Choroid plexus epithelial cell (primary cell): ENCODE measurements at places on chromosomes 13 and 19.
A peak's percentile ranks its signal among the peaks of the same experiment; 100 is the strongest.

DNA sequence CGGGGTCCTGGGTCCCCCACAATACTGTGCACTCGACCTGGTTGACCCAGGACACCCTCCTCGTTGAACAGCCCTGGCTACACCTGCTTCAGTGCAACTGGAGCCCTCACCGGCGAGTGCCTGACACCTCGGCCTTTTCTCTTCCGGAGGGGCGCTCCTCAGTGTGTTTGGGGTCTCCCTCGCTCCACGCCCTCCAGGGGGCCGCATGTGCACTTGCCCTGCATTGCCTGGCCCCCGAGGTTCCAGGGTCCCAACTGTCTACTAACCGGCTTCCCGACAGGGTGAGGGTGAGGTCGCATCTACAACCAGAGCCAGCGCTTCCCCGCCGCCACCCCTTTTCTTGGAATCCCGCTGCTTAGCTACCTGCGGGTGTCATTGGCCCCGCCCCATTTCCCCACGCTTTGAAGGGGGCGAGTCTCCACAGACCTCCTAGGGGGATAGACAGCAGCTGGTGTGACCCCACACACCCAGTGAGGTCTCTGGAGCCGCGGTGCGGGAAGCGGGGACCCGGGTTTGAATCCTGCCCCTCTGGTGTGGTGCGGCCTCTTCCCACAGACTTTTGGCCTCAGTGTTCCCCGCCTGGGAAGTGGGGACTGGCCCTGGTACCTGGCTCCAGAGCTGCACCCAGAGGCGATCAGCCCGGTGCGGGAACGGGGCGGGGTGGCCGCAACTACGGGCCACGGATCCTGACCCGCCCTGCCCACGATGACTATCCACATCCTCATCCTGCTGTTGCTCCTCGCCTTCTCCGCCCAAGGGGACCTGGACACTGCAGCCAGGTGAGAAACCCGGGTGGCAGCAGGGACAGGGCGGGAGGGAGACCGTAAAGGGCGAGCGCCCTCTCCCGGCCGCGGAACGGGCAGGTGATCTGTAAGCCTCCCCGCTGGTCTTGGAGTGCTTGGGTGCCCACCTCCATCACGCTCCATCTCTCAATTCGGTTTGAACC, at the start of gene ADM5:
Gene ADM5 (plus strand): TSS at position 462 of the 946 bp plus-strand sequence. CDS start 244 bp downstream, at position 706.
- no peak for DNase-seq

- DNase-seq = no peak
Measured at GRCh38 chr19:41112728-41113290, 1.4 kb upstream of the CYP2F1 start.

DNA sequence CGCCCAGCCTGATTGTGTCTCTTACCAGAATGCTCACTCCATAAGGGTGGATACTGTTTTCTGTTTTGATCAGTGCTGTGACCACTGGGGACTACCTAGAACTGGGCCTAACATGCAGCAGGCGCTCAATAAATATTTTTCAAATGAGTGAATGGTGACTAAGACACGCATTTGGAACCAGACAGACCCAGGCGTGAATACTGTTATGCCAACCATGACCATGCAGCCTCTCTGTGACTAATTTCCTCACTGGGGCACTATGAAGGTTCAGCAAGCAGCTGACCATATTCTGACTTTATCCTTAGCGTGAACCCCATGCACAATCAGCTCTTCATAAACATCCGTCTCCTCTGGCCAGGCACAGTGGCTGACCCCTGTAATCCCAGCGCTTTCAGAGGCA, 13.0 kb upstream of the SPC24 start:
- DNase-seq = peak; percentile 86

GRCh38 chr19:39919976-39920375, 14.5 kb downstream of the FCGBP start:
- no peak for DNase-seq

- DNase-seq = peak; percentile 75
Measured at GRCh38 chr19:19342086-19343015, 21.7 kb downstream of the MAU2 start.

- DNase-seq = no peak
Measured at GRCh38 chr19:44723299-44723951, 24.5 kb downstream of the CEACAM16 start.

- DNase-seq = no peak
Measured at GRCh38 chr19:6057651-6058517, 52.4 kb downstream of the RFX2 start.

- DNase-seq = no peak
Measured at GRCh38 chr19:38494379-38494778, 60.9 kb downstream of the RYR1 start.

GRCh38 chr19:4866595-4867424, 657 bp downstream of the PLIN3 start:
- peak; percentile 47 for DNase-seq

- peak; percentile 67 for DNase-seq
Measured at GRCh38 chr19:37931881-37932655, 25.1 kb downstream of the SIPA1L3 start.

DNA sequence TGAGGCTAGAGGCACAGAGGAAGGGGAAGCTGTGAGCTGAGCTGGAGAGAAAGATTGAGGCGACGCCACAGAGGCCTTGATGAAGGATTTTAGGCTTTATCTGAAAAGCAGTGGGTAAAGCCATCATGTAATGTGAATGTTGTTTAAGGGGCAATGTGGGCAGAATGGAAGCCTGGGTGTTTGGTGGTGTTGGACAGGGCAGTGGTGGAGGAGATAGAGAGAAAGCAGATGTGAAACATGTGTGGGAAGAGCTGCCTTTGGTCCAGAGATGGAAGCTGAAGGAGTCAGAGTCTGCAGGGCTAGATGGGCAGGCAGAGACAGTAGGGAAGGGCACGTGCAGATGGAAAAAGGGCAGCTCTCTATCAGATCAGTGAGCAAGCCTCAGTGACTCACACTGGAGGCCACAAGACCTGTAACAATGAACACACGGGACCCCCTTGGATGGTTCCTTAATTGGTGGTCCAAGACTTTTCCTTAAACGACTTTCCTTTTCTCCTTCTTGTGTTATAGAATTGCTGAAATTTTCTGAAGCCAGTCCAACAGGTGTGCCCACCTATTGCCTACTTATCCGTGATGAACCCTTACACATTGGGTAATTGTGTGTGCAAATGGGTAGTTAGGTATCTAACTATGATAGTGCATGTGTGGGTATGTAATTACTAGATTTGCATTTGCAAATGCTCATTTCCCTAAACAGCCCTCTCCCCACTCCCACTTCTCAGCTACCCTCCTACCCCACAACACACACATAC, 21.7 kb downstream of the ZNF536 start:
- DNase-seq = no peak

GRCh38 chr19:45528744-45529419, 21.6 kb downstream of the VASP start:
- DNase-seq = peak; percentile 51

DNA sequence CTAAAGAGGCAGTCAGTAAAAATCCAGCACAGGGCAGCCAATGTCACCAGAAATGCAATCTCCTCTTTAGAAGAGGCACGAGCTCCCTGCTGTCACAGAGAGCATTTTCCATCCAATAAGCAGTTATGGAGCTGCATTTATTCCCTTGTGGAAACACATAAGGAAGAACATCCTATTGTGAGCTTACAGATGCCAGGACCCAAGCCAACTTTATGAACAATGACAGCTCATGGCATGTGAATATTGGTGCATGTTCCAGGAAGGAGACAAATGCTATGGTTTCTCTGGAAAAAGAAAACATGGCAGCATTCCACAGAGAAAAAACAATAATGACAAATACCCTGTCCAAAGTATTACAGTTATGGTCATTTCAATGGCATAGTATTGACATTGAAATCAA, 955.6 kb downstream of the UQCRFS1 start:
- DNase-seq = no peak

DNA sequence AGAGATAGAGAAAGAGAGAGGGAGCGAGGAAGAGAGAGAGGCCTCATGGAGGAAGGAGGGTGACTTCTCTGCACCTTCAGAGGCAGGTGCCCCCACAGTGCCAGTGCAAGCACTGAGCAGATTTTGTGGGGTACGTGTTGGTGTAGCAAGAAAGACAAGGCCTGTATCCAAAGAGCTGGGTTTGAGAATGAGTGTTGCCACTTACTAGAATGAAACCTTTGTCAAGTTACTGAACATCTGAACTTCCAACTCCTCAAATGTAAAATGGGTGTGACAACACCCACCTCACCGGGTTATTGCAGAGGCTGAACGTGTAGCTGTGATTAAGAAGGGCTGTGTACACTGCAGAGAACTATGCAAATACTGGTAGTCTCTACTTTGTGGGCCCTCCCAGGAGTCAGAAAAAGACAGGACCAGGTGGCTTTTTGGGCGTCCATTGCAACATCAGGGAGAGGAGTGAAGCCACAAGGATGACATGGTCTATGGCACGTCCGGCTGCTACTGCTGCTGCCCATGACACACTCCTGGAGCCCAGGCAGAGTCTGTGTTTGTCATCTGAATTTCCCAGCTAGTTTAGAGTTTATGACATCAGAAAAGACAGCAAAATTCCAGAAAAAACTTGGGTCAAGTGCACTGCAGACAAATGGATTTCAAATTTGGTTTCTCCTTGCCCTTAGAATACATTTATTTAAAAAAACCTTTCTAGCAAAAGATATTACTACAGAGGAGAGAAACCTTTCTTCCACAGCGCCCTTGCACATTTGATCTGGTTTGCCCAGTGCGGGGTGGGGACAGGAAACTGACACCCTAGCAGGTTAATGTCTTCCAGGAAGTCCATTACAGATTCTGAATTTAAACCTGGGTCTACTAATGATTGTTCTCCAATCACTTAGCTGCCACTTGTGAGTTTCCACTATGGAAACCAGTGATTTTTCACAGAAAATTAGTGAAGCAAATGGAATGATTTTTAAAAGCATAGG, 54.0 kb upstream of the ATP12A start:
- DNase-seq = no peak

DNA sequence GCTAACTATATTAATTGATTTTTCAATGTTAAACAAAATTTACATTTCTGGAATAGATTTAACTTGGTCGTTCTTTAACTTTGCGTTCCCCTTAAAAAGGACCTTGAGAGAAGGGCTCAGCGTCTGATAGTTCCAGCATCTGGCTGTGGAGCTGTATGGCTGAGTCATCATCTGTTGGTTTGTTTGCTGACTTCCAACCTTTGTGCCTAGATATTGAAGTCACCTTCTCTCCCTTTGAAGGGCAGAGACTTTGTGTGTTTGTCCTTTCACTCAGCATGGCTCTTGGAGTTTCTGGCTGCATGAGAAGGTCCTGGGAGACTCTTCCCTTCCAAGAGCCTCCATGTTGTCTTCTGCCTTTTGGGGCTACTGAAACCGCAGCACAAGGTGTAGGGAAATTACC, 16.6 kb upstream of the IRS2 start:
- DNase-seq = no peak

DNA sequence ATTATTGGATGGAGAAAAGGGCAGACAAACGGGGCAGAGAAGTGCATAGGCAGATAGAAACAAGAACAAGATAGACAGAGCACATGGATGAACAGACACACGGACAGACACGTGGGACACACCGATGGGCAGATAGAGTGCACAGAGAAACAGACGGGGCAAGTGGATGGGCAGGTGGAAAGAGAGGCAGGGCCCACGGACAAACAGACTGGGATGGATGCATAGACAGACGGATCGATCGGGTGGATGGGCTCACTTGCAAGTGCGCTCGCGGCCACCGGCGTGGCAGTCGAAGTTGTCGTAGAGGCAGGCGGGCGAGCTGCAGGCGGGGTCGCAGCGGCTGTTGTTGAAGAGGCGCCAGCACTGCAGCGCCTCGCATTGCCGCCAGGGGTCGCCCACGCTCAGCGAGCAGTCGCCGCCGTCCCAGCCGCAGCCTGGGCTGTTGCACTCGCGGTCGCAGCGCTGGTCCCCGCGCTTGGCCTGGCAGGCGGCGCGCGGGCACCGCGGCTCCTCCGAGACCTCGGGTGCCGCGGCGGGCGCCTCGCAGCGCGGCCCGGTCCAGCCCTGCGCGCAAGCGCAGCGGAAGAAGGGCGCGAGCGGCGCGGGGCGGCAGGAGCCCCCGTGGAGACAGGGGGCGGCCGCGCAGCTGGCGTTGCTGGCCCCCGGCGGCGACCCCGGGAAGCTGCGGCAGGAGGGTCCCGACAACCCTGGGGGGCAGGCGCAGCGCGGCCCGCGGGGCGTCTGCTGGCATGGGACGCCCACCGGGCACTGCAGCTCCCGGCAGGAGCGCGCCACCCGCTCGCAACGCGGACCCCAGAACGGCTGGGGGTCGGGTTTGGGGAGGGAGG, 23.3 kb downstream of the NOTCH3 start:
- peak; percentile 70 for DNase-seq

DNA sequence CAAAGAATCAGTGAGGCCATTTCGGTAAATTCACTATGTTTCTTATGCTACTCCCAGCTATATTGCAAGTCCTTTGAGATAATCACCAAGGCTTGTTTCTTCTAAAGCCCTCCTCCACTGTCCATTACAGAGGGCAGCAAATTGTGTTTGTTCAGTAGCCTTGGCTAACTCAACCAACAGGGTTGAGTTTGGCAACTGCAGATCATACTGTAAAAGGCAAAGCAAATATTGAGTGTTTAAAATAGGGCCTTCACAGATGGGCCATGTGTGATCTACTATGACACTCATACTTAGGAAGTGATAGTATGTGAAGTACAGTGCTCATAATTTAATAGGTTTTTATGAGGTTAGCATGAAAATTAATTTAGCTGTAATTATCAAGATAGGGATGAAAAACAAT, 171.3 kb downstream of the DACH1 start:
- DNase-seq = no peak

DNA sequence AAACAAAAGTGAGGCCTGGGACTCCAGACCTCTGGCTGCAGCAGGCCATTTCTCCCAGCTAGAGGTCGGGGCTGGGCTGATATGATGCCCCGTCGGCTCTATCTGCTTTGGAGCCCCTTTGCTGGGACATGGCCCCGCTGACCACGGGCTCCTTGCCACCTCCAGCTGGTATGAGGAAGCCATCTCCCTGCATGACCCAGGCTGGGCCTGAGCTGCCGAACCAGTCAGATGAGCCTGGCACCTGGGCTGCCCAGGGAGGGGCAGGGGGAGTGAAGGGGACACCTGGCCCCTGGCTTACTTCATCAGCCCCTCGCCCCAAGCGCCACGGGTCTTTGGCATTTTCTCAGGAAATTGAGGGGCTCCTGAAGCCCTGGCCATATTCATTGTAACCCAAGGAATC, 7.8 kb downstream of the ZSWIM4 start:
- no peak for DNase-seq

DNA sequence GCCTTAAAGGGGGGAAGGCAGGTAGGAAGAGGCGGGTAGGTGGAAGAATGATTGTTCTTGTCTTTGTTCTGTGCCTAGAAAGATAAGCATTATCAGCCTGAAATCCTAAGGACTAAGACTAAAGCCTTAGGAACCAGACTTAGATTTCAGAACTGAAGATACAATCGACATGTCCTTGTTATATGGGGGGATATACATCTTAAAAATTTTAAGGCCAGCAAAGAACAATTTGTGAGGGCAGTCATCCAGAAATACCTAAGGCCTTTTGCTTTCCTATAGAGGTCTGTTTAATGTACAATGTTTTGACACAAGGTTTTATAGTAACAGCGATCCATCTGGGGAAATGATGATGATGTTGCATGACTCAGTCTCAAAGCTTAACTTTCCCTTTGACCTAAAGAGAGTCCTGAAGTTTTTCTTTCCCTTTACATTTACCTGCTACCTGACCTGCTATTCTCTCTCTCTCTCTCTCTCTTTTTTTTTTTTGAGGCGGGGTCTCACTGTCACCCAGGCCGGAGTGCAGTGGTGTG, 20.2 kb upstream of the CEACAM6 start:
- no peak for DNase-seq
